ENCODE measurements at places on chromosomes 6 and 20. TPM values are rescaled to one million over a fixed set of nuclear protein-coding genes. Genes with fewer than 3 reads are reported as not detected.

- H3K36me3 ChIP-seq, result no peaks in the 10 kb centered on the region
- no peaks in the 10 kb centered on the region for H3K27me3 ChIP-seq
- H3K27ac ChIP-seq, result no peak overlapping the region
- H3K4me1 ChIP-seq, result no peaks in the 10 kb centered on the region
These were observed 33.2 kb upstream of the VGLL2 start for GRCh38 chr6:117232196-117232595.

GRCh38 chr20:34713194-34713943, 9.2 kb downstream of the TP53INP2 start:
- no peaks in the 10 kb centered on the region for H3K36me3 ChIP-seq
- no peak for DNase-seq
- H3K4me1 ChIP-seq, result peaks cover 5% of the 10 kb centered on the region
- no peak overlapping the region for H3K4me3 ChIP-seq
- no peaks in the 10 kb centered on the region for H3K27me3 ChIP-seq

DNA sequence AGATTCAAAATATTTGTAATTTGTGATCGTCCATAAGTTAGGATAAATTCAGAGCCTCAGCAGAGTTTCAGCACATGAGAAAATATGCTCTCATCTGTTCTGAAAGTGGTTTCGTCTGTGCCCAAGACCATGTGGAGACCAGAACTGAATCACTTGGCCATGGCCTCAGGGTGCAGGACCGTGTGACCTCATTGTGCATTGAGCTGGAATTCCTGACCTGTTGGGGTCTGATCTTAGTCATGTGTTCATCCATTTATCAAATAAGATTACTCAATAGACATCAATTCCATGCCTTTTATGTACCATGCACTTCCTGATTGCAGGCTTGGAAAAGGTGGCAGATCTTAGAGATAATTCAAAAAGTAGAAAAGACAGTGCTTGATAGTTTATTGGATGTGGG, 680.5 kb downstream of the QKI start:
- DNase-seq, result no peak
- no peaks in the 10 kb centered on the region for H3K4me1 ChIP-seq
- H3K36me3 ChIP-seq, result no peaks in the 10 kb centered on the region
- H3K27ac ChIP-seq, result no peak overlapping the region
- no peak overlapping the region for H3K4me3 ChIP-seq

GRCh38 chr6:37741757-37742400, 44.2 kb upstream of the MDGA1 start:
- no peaks in the 10 kb centered on the region for H3K36me3 ChIP-seq
- no peak overlapping the region for H3K27ac ChIP-seq
- no peaks in the 10 kb centered on the region for H3K4me1 ChIP-seq
- no peak for DNase-seq
- H3K27me3 ChIP-seq, result no peaks in the 10 kb centered on the region

DNA sequence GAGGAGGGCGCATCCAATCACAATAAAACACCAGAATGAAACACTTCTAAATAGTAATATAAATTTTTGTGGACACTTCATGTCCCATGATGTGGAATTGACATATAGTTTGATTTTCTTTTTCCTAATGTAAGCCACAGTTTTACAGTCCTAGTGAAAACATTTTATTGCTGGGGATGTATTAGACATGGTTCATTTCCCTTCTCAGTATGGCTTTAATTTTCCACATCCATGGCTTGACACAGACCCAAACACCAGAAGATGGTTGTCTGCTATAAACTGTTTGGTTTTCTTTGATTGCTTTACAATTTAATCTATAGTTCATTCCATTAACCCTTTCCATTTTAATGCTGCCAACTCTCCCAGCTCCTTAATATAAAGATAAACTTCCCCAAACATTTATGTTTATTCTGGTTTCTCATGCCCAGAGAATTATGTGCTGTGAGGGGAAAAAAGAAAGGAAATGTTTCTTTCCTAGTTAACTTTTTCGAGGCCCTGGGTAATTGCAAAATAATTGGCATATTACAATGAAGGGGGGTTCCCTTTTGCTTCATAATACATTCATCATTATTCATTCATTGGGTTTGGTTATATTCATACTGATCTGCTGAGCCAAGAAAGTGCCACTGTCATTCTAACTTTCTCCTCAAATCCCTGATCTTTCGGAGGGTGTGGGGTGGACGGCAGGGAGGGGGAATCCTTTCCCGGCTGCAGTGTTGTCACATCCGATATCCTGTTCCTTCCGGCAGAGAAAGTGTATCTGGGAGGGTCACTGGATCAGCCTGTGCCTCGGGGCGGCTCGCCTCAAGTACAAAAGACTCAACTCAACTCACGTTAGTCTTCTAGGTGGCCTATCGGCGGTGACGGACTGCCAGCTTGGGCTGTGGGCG, 127.6 kb upstream of the TFAP2D start:
- H3K4me1 ChIP-seq, result no peaks in the 10 kb centered on the region
- no peak overlapping the region for H3K4me3 ChIP-seq
- H3K36me3 ChIP-seq, result no peaks in the 10 kb centered on the region

DNA sequence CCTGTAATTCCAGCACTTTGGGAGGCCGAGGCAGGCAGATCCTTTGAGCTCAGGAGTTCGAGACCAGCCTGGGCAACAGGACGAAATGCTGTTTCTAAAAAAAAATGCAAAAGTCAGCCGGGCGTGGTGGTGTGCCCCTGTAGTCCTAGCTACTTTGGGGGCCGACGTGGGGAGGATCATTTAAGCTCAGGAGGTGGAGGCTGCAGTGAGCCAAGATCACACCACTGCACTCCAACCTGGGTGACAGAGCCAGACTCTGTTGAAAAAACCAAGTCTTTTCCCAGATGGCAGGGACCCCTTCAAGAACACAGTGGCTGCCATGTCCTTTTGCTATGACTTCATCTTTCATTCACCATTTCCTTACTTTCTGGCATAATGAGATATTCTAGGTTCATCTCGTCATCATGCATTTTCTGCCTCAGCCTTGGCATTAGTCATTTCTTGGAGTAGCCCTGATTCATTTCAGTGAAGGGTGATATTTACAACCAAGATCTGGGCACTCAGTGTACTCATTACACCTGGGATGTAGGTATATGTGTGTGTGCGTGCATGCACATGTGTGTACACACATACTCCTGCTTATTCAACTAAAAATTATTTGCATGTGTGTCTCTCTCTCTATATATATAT, 61.4 kb upstream of the TOX2 start:
- H3K36me3 ChIP-seq, result no peaks in the 10 kb centered on the region
- peaks cover 7% of the 10 kb centered on the region for H3K4me1 ChIP-seq
- H3K4me3 ChIP-seq, result no peak overlapping the region
- no peak for DNase-seq

OOEP gene
- total RNA-seq, result not detected

FAXC gene
- total RNA-seq, result 14.7 TPM

TTLL9 gene
- total RNA-seq, result not detected

DNA sequence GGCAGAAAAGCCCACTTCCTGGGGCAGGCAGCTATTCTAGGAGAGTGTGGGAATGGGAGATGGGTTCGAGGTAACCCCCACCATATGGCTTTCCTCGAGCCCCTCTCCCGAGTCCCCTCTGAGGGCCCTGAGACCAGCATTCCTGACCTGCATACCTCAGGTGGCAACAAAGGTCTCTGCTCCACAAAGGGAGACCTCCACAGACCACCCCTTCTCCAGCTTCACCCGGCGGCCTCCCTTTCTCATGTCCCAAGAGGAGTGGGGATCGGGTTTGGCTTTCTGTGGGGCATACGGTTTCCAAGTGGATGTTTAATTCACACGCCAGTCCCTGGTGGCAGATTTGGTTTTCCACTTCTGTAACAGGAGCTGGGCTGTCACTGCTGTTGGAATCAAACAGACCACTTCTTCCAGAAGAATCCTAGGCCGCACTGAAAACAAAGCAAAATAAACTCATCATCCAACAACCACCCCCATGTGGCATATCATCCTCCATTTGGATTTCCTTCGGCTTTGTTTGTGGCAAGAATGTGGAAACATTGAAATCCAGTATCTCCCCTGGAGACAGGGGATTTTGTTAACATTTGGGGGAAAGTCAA, 83.2 kb downstream of the DLL1 start:
- peak; percentile 2 for DNase-seq
- H3K27ac ChIP-seq, result no peak overlapping the region
- H3K4me1 ChIP-seq, result no peaks in the 10 kb centered on the region

HEY2 gene
- total RNA-seq, result 1.0 TPM

DNA sequence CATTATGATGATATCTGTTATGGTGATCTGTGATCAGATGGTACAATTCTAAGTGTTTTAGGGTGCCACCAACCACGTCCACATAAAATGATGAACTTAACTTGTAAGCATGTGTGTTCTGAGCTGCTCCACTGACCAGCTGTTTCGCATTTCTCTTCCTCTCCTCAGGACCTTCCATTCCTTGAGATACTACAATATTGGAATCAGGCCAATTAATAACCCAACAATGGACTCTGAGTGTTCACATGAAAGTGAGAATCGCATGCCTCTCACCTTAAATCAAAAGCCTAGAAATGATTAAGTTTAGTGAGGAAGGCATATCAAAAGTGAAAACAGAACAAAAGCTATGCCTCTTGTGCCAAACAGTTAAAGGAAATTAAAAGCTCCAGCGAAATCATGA, 114.6 kb downstream of the MAN1A1 start:
- H3K36me3 ChIP-seq, result no peaks in the 10 kb centered on the region
- DNase-seq, result no peak
- H3K27me3 ChIP-seq, result no peaks in the 10 kb centered on the region
- H3K27ac ChIP-seq, result no peak overlapping the region
- H3K4me1 ChIP-seq, result no peaks in the 10 kb centered on the region
- H3K4me3 ChIP-seq, result no peak overlapping the region

COL9A3 gene
- total RNA-seq, result 5.8 TPM

IRAK1BP1 gene
- 5.0 TPM for total RNA-seq

CCN2 gene
- total RNA-seq, result 73.1 TPM

HMGA1 gene
- 139 TPM for total RNA-seq

- no peaks in the 10 kb centered on the region for H3K36me3 ChIP-seq
- no peaks in the 10 kb centered on the region for H3K4me1 ChIP-seq
- no peak overlapping the region for H3K27ac ChIP-seq
These were observed 88.3 kb downstream of the CDYL start for GRCh38 chr6:4864519-4864918.

DNA sequence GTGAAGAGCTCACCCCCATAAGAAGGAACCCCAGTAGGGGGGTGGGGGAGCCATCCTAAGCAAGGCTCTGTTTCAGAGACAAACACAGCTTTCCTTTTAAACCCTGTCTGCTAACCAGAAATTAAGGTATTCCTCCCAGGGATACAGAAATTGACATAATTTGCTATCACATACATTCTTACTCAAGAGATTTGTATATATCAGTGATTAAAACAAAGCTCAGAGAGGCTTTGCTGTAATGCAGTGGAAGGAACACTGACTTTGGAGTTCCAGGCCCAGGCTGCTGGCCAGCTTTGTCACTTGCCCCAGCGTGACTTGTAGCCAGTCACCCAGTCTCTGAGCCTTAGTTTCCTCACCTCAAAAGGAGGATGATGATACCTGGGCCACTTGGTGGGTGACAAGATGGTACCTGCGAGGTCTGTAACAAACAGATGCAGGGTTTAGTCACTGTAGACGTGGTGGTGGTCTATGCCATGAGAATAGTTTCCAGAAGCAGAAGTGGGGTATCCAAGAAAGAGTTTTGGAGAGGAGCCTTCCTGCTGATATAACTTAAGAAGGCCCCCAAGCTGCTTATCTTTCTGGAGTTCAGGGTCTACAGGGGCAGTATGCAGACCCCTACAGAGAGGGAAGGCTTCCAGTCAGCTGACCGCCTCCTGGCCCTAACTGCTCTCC, 3.2 kb upstream of the FOXF2 start:
- H3K27ac ChIP-seq, result no peak overlapping the region
- H3K4me1 ChIP-seq, result no peaks in the 10 kb centered on the region
- no peak for DNase-seq
- no peaks in the 10 kb centered on the region for H3K36me3 ChIP-seq
- H3K4me3 ChIP-seq, result no peak overlapping the region
- H3K27me3 ChIP-seq, result peaks cover 48% of the 10 kb centered on the region

DNA sequence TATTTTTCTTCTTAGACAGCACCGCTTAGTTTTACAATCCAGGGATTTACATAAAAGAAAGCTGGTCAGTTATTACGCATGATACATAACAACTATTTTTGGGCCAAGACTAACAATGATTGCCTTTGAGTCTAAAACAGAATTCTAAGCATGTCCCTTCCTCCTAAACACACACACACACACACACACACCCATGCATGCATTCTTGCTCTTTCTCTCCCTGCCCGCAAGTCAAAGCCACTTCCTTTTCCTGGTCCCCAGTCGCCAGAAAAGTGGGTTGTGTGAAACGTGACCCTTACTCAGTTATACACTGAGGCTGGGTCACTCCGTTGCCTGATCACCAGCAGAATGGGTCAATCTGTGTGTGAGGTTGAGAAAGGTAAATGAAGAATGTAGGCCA, 31.4 kb downstream of the FYN start:
- no peak overlapping the region for H3K27ac ChIP-seq
- no peak overlapping the region for H3K4me3 ChIP-seq
- H3K36me3 ChIP-seq, result no peaks in the 10 kb centered on the region
- DNase-seq, result no peak
- H3K4me1 ChIP-seq, result no peaks in the 10 kb centered on the region

DNA sequence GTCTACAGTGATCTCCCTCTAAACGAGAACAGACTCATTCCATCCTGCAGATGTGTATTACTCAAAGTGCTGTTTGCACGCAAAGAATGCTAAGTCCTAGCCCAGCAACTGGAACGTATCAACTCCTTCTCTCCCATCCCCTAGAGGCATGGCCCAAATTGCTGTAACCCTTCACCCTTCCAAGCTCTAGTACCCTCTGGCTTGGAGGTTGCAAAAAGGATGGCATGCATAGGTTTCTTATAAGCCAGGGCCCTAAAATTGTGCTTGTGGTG, 71.5 kb upstream of the TGM3 start:
- H3K27ac ChIP-seq, result no peak overlapping the region
- H3K27me3 ChIP-seq, result no peaks in the 10 kb centered on the region
- no peaks in the 10 kb centered on the region for H3K36me3 ChIP-seq
- H3K4me3 ChIP-seq, result no peak overlapping the region

GRCh38 chr6:72559067-72559466, 62.8 kb upstream of the KCNQ5 start:
- H3K4me1 ChIP-seq, result no peaks in the 10 kb centered on the region
- no peaks in the 10 kb centered on the region for H3K27me3 ChIP-seq
- DNase-seq, result no peak
- H3K4me3 ChIP-seq, result no peak overlapping the region

- H3K4me3 ChIP-seq, result no peak overlapping the region
- no peaks in the 10 kb centered on the region for H3K4me1 ChIP-seq
- no peaks in the 10 kb centered on the region for H3K27me3 ChIP-seq
- H3K36me3 ChIP-seq, result no peaks in the 10 kb centered on the region
- H3K27ac ChIP-seq, result no peak overlapping the region
- no peak for DNase-seq
These were observed 103.7 kb downstream of the TPBG start for GRCh38 chr6:82467338-82467737.
